Muscle of leg (tissue), 16 donors: ENCODE measurements at places on chromosomes 5 and 9.
A peak's percentile ranks its signal among the peaks of the same experiment; 100 is the strongest.

GRCh38 chr5:123455095-123455494 lies 31.9 kb upstream of the CEP120 start:
- peak; percentile 31 for DNase-seq

DNA sequence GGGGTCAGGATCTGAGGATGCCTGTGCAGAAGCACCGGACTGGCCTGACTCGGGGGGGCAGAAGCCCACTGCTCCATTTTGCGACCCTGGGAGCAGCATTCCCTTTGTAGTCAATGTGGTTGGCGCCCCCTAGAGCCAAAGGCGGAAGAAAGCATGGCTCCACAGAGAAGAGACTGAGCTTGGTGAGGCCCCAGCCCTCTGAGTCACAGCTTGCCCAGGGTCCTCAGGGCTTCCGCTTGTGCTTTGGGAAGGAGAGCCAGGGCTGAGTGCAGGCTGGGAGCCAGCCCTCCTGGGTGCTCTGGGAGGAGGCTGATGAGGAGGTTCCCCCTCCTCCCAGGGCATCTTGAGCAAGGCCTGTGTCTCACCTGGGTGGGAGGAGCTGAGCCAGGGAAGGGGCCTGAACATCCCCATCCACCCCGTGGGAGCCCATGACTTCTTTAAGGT lies 5.5 kb upstream of the AQP3 start:
- no peak for DNase-seq

GRCh38 chr5:122844910-122845228 lies 544 bp upstream of the SNX24 start:
- DNase-seq: no peak

- DNase-seq: no peak
Measured at GRCh38 chr5:10860196-10860543, 99.1 kb upstream of the DAP start.

- peak; percentile 11 for DNase-seq
Measured at GRCh38 chr5:2135354-2135753, 252.6 kb upstream of the IRX4 start.

DNA sequence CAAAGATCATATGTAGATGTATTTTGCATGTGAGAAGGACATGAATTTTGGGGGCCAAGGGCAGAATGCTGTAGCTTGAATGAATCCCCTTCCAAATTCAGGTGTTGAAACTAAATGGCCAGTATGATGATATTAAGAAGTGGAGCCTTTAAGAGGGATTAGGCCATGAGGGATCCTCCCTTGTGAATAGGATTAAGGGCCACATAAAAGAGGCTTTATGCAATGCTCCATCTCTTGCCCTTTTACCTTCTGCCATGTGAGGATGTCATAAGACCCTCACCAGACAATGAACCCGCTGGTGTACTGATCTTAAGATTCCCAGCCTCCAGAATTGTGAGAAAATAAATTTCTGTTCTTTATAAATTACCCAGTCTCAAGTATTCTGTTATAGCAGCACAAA lies 206.1 kb downstream of the YTHDC2 start:
- DNase-seq: no peak
